HT1080 (cell line): ENCODE measurements at places on chromosomes 7 and 10.

- DNase-seq: no peak
Measured at GRCh38 chr10:71513936-71514335, 117.2 kb downstream of the CDH23 start.

DNA sequence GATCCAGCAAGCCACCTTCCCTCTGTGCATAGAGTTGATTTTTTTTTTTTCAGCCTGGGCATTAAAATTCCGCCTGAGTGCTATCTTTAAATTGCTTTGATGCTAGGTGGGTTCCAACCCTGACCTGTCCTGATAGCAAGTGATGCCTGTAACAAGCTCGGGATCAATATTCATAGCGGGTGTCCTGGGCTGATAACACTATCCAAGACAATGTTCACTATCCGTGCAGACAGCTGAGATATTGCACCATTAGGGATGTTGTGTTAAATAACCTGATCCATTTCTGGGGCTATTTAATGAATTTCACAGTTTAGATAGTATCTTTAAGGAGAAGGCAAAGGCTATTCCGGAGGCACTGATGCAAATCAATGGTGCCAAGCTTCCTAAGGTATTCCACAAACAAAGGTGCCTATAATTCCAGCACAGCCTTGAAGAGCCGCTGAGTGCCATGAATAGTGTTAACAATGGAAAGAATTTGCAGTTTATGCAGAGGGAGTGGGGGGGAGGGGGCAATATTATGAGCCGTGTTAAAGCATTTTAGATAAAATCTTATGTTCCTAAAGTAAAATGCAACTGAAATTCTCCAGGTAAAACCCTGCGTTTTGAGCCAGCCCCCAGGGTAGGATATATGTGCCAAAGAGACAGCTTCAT, 4.2 kb upstream of the NKX1-2 start:
- no peak for DNase-seq

DNA sequence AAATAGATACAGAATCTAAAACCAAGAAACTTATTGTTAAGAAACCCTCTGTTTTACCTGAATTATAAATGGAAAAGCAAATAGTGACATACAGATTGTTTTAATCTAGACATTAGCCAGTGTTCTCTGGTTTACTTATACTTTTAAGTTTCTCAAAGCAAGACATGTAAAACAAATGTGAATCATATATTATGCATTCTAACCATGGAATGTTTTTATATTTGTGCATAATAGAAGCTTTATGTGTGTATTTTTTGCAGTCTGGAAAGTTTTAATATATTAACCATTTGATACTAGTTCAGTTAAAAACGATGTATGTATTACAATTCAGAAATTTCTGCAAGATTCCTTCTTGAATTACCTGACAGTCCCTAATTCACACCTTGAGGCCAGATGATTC, 150.6 kb upstream of the TMEM72 start:
- DNase-seq: no peak

DNA sequence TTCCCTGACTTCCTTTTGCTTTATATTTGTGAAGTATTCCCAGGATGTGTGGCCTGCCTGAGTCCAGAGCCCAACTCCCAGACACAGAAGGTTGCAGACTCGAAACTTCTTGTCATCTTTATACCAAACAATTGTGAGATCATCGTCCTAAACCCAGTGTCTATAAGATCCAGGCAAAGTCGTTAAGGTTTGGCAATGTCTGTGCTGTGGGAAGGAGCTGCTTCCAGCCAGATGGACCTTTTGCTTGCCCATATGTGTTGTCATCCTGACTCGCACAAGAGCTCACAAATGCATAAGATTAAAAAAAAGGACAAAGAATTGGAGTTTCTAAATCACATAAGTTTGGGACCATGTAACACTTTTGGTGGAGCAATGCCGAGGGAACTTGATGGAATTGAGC, 37.0 kb downstream of the WNT2 start:
- DNase-seq: no peak

- DNase-seq: no peak
Measured at GRCh38 chr10:102122450-102122849, 2.3 kb upstream of the LDB1 start.

DNA sequence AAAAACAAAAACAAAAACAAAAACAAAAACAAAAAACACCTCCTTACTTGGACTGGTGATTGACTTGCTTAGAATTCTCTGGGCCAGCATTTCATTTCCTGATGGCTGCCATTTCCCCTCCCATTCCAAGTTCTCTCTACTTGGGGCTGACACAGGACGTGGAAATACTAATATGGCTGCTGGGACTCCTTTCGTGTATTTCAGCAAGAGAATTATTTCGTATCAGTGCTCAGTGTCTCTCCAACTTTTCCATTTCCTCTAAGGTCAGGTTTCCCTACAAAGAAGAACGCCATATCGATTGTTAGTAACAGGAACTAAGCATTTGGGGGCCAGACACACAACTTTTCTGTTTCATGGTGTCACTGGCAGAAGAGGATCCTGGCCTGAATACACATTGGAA, 22.5 kb upstream of the VAX1 start:
- DNase-seq: no peak

DNA sequence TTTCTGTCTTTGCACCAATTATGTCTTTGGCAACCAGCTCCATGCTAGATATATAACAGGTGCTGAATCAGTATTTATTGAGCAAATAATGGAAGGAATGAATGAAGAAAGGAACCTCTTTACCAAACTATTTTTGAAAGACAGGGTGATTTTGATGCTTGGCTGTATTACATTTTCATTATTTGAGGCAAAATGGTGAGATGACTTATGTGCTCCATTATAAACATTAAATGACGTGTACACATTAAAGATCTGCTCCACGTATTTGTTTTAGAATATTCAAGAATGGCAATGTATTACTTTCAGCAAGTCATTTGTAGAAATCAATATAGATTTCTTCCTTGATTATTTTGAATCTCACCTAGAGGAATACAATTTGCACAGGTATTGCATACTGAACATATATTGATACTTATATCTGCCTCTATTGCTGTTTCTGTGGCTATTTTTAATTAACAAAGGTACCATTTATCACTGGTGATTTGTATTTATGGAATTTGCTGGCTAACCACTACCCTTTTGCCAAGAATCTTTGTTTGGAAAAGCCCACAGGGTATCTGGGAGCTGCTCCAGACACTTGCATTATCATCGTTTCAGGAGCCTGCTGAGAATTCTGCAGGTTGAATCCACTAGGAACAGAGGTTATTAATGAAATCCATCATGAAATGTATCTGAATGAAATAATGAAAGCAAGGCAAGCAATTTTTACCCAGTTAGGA, 92.2 kb downstream of the SEMA3C start:
- peak; percentile 58 for DNase-seq

DNA sequence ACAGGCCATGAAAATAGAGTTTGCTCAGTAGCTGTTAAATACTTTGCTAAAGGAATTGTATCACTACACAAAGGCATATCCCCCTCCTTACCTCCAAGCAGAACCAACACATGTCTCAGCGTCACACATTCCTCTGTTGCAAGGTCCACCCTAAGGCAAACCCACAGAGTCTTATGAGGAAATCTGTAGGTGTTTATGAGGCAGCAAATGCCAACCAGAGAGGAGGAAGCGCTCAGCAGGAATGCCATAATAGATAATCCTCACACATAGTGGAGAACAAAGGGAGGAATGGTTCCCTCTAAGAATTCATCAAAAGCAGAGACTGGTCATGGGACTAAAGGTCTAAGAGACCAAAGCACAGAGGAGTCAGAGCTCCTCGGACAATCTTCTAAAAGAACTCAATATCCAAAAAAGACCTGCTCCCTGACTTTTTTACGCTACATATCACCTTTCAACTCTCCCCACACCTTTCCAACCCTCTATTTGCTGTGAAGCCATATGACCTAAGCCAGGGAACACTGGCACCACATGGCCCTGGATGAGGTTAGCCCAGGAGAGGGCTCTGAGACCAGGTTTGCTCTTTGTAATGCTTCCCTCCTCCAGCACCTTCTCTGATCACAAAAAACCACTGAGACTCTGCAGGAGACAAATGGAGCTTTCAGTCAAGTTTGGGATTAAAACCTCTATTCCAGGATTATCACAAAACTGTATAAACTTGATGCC, 7.3 kb downstream of the SLC25A13 start:
- DNase-seq: peak; percentile 31

GRCh38 chr7:1086588-1087464, 1.1 kb upstream of the GPER1 start:
- DNase-seq: peak; percentile 66

GRCh38 chr7:151992375-151992774, 33.1 kb upstream of the GALNT11 start:
- peak; percentile 44 for DNase-seq

DNA sequence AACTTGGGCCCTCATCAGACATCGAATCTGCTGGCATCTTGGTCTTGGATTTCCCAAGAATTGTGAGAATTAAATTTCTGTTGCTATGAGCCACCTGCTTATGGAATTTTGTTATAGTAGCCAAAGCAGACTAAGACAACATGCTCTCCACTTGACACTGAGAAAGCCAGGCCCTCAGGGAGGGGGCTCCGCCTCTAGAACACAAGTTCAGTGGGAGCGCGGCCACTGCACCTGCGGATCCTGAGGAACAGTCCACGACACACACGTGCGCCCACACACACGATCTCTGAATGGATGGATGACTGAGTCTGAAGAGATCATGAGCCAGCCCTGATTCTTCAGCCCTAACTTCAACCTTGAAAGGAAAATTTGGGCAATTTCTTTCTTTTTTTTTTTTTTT, 73.7 kb downstream of the CTBP2 start:
- no peak for DNase-seq

- DNase-seq: peak; percentile 42
Measured at GRCh38 chr10:16545116-16545736, 23.5 kb upstream of the C1QL3 start.

GRCh38 chr10:104309980-104310978, 28.0 kb downstream of the ITPRIP start:
- peak; percentile 83 for DNase-seq

- DNase-seq: no peak
Measured at GRCh38 chr7:621572-622285, 102.1 kb upstream of the PDGFA start.

DNA sequence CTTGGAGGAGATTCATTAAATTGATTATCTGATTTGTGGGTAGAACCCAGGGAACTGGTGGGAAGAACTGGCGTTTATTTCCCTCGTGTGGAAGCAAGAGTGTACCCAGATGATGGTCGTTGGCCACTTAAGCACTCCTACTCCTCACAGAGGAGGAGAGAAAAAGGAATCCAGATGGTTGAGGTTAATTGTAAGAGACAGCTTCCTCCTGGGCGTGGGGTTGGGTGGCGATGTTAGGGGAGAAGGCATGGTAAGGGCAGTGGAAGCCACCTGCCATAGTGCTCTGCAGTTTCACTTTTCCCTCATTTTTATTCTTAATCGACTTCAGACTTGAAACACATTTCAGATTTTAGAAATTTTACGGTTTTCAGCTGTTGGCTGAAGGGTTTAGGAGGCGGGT, 104.1 kb downstream of the DOCK1 start:
- DNase-seq: no peak
